ENCODE measurements at places on chromosomes 6 and 20.

DNA sequence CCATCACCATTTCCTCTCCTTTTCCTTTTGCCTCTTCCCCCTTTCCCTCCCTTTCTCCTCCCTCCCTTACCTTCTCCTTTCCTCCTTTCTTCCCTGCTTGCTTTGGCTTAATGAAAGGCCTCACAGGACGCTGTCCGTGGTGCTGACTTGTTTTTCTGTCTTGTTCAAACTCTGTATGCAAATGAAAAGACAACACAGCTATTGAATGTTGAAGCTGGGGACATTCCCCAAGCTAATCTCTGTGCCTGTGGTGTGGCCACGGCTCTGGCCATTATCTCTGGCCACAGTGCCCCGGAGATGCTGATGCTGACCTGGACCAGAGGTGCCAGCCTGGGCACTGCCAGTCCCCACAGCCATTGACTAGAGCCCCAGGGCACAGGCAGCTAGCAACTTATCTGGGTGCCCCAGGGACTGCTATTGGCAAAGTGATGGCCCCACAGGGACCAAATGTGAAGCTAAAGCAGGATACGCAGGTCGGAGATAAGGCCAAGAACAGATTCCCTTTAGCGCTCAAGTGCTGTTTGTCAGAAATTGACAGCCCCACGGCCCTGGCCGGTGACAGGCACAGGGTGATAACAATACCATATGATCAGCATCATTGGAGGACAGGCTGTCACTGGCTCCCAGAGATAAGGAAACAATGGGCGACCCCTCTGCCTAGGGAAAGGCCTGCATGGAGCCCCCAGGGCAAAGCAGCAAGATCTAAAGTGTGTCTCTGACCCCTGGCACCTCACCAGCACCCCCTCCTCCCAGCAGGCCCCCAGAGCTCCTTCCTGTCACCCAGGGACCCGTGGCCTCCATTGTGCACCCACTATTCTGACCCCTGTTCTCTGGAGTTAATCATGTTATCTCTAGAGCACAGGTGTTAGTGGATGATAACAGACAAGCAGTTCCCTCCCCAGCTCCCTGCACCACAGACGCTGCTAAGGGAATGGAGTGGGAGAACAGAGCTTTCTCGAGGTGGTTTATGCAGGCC is 31.6 kb upstream of the SLC32A1 start:
- H3K27me3 ChIP-seq, result peaks cover 4% of the 10 kb centered on the region
- H3K36me3 ChIP-seq, result no peaks in the 10 kb centered on the region
- no peak for DNase-seq

DNA sequence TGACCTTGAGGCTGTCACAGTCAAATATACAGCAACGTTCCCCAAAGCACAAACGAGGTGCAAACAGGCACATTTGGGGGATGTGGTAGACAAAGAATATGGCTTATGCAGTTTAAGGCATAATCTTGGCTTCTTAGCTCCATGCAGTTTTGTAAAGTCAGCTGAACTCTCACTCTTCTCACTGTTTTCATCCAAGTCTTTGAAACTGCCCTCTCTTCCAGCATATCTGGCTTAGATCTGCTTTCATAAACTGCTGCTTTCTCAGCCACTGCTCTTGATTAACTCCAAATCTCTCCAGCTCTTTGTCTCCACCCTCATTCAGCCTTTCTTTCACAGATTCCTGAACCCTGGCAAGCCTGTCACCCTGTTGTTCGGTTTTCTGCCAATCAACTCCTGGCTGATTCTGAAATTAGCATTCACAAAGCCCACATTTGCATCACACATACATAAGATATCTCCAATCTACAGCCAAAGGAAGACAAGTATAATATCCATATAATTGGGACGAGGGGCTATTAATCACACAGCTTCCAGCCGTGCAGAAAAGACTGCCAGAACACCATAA is 301.1 kb upstream of the RNF217 start:
- no peaks in the 10 kb centered on the region for H3K36me3 ChIP-seq
- no peak overlapping the region for H3K4me3 ChIP-seq
- H3K27ac ChIP-seq, result no peak overlapping the region
- no peaks in the 10 kb centered on the region for H3K27me3 ChIP-seq

DNA sequence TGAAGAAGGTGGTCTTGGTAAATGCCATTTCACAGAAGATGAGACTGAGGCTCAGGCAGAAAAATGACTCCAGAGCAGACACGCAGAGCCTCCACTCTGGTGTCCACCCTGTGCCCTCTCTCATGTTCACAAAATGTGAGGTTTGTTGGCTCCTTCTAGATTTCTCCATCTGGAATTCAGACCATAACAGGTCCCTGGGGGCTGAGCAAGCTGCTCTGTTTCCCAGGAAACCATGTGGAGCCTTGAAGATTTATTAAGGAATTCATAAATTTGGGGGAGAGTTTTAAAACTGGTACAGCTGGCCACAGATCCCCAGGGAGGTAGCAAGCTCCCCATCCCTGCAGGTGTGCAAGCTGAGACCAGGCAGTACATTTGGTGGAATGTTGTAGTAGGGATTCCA is 38.8 kb upstream of the SIRPA start:
- no peaks in the 10 kb centered on the region for H3K27me3 ChIP-seq
- H3K4me1 ChIP-seq, result no peaks in the 10 kb centered on the region
- no peak overlapping the region for H3K27ac ChIP-seq
- H3K36me3 ChIP-seq, result no peaks in the 10 kb centered on the region
- H3K4me3 ChIP-seq, result no peak overlapping the region
- DNase-seq, result no peak

DNA sequence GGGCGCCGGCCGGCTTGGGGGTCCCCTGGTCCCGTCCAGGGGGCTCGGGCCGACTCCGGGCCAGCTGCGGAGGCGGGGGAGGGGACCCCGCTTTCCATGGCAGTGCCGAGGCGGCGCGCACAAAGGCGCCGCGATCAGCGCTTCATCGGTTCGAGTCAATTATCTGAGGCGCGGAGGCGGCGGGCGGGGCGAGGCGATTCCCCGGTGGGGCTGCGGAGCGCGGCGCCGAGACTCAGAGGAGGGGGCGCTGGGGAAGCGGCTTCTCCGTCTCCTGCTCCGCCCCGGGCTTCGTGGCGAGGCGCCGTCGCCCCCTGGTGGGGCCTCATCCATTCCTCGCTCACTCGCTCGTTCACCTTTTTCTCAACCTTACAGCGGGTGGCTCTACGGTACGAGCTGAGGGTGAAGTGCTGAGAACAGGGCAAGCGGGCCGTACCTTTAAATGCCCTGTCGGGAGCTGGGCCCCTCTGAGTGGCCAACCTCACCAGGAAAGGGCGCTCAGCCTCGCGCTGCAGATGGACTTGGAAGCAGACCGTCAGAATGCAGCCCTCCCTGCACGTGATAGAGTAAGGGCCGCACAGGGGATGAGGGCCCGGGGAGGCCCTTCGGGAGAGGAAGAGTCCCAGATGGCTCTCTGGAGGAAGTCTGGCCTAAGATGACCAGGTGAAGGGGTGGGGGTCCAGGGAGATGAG is 39.9 kb downstream of the SLC52A3 start:
- DNase-seq, result no peak
- no peaks in the 10 kb centered on the region for H3K36me3 ChIP-seq
- H3K4me3 ChIP-seq, result peak overlapping the region; percentile 60
- peaks cover 7% of the 10 kb centered on the region for H3K4me1 ChIP-seq
- no peak overlapping the region for H3K27ac ChIP-seq

DNA sequence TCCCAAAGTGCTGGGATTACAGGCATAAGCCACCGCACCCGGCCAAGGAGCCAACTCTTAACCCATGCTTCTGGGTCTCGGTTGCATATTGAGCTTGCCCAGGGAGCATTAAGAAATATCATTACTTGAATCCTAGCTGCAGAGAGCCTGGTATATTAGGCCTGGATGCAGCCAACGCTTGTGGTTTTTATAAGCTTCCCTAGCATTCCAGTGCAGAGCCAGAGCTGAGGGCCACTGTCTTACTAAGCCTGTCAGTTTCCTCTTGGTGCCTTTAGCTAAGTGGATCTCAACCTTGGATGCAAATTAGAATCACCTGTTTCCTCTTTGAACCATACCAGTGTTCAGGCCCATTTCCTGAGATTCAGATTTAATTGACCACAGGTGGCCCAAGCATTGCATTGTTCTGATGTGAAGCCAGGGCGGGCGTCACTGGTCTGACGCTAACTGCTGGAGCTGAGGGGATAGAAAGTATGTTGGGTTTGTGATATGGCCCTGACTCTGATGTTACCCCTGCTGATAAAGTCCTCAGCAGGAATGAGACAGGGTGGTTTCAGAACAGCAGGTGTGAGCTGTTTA is 76.3 kb downstream of the BTBD3 start:
- H3K27me3 ChIP-seq, result no peaks in the 10 kb centered on the region
- no peaks in the 10 kb centered on the region for H3K36me3 ChIP-seq
- no peaks in the 10 kb centered on the region for H3K4me1 ChIP-seq
- no peak overlapping the region for H3K27ac ChIP-seq

DNA sequence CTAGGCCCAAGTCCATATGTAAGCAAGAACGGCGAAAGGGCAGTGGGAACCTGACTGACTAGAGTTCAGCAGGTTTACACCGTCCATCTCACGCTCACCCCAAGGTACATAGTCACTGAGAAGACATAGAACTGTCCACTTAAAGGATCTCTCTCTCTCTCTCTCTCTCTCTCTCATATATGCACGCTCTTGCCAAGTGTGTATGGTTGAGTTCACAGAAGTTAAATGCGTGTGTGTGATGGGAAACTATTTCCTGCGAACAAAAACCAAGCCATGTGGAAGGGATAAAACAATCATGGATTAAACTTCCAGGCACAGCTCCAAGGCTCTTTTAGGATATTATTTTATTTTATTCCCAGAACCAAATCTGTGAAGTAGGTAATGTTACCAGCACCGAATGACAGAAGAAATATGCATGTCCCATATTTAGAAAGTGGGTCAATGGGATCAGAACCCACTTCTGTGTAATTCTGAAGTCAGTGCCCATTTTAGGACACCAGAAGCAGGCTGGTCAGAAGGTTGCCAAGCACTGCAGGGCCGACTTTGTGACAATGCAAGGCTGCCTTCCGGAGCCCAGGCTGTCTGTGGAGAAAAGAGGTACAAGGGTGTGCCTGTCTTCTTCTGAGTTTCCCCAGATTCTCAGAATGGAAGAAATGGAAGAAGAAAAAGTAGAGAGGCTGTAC is 49.2 kb upstream of the MAP7 start:
- H3K36me3 ChIP-seq, result peaks cover 21% of the 10 kb centered on the region
- H3K4me1 ChIP-seq, result peaks cover 38% of the 10 kb centered on the region
- no peak for DNase-seq
- H3K27me3 ChIP-seq, result no peaks in the 10 kb centered on the region
- H3K4me3 ChIP-seq, result no peak overlapping the region

GRCh38 chr6:9499709-9500108 is 915.2 kb downstream of the TFAP2A start:
- H3K27me3 ChIP-seq, result no peaks in the 10 kb centered on the region
- H3K4me3 ChIP-seq, result no peak overlapping the region
- no peak overlapping the region for H3K27ac ChIP-seq
- no peaks in the 10 kb centered on the region for H3K36me3 ChIP-seq

DNA sequence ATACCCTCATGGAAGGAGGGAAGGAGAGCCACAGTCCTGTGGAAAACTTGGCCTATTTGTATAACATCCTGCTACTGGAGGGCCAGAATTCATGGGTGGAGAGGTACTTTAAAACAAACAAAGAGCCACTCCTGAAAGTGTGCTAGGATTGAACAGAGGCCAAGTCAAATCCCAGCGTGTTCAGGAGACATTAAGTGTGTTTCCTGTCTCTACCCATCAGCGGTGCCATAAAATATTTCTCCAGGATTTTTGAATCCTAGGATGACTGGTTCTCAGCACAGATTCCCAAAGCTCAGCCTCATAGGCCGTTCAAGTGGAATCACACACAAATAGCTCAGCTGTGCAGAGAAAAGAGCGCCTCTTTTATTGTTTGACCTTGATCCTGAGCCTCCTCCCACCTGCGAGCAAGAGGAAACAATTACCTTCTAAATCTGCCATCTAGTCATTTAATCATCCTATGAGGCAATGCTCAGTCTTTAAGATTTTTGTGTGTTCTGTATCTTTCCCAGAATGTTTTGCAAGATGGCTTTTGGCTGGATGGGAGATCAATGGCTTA is 31.8 kb upstream of the RALGAPA2 start:
- peak overlapping the region; percentile 43 for H3K4me3 ChIP-seq
- no peaks in the 10 kb centered on the region for H3K27me3 ChIP-seq
- H3K36me3 ChIP-seq, result no peaks in the 10 kb centered on the region

DNA sequence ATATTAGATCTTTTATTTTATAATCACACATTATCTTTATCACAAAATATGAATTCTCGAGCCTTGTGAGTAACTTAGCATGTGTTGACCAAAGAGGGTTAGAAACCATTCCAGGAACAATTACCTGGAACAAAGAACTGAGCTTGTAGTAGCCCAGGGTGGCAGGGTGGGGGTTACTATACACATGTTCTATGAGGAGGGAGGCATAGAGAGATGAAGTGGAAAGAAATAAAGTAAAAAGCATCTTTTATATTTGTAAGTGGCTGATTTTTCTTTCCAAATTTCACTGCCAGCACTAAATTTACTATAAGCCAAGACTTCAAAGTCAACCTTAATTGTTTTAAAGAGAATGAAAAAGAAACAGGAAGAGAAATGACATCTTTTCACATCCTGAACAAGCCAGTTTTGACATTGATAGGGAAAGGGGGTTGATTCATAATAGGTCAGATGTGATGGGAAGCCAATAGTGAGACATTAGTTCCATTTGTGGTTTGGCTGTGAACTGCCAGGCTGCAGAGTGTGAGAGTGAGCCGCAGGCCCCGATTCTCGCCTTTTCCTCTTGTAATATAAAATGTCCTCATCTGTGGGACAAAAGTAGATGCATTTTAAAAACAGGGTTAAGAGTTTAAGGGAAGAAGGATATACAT is 52.7 kb upstream of the MYB start:
- no peak overlapping the region for H3K4me3 ChIP-seq
- H3K27ac ChIP-seq, result no peak overlapping the region
- H3K36me3 ChIP-seq, result no peaks in the 10 kb centered on the region
- no peaks in the 10 kb centered on the region for H3K27me3 ChIP-seq
- no peak for DNase-seq

DNA sequence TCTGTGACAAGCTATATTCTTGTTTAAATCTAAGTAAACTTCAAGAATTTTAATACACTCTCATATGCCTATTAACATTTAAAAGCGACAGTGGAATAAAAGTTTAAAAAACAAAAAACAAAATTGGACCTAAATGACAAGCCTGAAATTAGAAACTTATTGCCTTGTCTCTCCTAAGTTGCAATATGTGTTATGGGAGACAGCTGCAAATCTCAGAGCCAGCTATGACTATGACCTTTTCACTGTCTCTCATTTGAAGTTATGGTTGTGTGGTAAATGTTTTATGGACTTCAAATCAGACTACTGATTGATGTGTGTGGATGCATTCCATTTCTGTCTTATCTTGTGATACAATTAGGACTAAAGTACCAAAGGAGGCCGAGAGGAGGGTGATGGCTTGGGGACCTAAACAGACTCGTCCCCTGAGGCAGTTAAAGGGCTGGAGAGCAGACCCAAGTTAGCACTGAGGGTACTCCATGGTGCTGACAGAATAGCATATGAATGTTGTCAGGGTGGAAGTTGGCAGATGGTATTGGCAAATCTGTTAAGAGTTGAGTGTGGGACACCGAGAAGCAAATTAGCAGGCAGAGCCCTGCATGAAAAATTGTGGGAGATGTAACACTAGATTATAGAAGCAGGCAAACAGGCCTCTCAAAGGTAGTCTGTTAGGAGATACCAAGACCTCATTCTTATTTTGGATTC is 930.1 kb upstream of the MAN1A1 start:
- H3K4me1 ChIP-seq, result no peaks in the 10 kb centered on the region
- H3K27ac ChIP-seq, result no peak overlapping the region
- no peak for DNase-seq
- H3K4me3 ChIP-seq, result no peak overlapping the region
- H3K36me3 ChIP-seq, result no peaks in the 10 kb centered on the region

GRCh38 chr6:5294392-5295211 is 33.3 kb downstream of the FARS2 start:
- DNase-seq, result no peak
- H3K4me1 ChIP-seq, result no peaks in the 10 kb centered on the region
- no peaks in the 10 kb centered on the region for H3K27me3 ChIP-seq
- H3K36me3 ChIP-seq, result no peaks in the 10 kb centered on the region
- no peak overlapping the region for H3K27ac ChIP-seq

All from thoracic aorta (tissue), 2 donors.